Activated CD8-positive, alpha-beta T cell treated with anti-CD3 and anti-CD28 coated beads for 36 hours (primary cell): ENCODE measurements at places on chromosomes 1 and 21. TPM values are rescaled to one million over a fixed set of nuclear protein-coding genes. Genes with fewer than 3 reads are reported as not detected.

DNA sequence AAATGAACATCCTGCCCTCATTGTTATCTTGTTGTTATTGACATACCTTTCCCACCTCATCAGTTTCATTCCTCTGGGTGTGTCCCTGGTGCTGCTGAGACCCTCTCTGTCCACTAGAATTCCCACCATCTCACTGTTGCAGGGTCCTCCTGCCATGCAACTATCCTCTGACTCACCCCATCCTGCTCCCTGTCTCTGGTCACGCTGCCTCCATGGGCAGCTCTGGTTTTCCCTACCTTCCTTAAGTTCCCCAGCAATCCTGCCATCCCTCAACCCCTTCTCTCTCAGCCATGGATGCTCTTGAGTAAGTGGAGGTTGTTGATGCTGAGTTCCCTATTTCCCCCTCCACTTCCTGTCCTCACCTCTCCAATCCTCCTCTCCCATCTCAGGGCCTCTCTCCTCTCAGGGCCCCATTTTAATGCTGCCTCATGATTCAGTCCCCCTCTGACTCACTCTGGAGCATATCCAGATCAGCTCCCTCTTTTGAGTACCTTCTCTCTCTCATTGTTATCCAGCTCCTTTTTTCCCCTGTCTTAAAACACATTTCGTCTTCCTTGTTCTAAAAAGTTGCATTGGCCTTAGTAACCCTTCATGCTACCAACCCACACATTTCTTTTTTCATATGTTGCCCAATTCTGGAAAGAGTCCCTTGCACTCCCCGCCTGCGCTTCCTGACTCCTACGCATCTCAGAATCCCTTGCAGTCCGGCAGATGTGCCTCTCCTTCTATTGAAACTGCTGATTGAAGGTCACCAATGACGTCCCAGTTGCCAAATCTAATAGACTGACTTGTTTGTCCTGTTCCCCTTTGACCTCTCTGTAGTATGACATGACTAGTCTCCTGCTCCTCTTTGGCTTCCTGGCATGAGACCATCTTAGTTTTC, 92.0 kb downstream of the CNIH3 start:
- no peak for DNase-seq
- no peaks in the 10 kb centered on the region for H3K27me3 ChIP-seq
- H3K4me3 ChIP-seq = no peak overlapping the region
- H3K27ac ChIP-seq = no peak overlapping the region
- H3K36me3 ChIP-seq = no peaks in the 10 kb centered on the region

GRCh38 chr1:112636056-112636455, 16.4 kb downstream of the CAPZA1 start:
- peak overlapping the region; percentile 52 for H3K27ac ChIP-seq
- DNase-seq = no peak
- H3K4me3 ChIP-seq = peak overlapping the region; percentile 26
- peaks cover 59% of the 10 kb centered on the region for H3K4me1 ChIP-seq

- H3K4me3 ChIP-seq = no peak overlapping the region
- no peaks in the 10 kb centered on the region for H3K4me1 ChIP-seq
- no peak for DNase-seq
- no peaks in the 10 kb centered on the region for H3K36me3 ChIP-seq
- H3K27ac ChIP-seq = no peak overlapping the region
Measured at GRCh38 chr1:210438928-210439841, 110.5 kb downstream of the HHAT start.

The MR1 gene
- 16.7 TPM for total RNA-seq

DNA sequence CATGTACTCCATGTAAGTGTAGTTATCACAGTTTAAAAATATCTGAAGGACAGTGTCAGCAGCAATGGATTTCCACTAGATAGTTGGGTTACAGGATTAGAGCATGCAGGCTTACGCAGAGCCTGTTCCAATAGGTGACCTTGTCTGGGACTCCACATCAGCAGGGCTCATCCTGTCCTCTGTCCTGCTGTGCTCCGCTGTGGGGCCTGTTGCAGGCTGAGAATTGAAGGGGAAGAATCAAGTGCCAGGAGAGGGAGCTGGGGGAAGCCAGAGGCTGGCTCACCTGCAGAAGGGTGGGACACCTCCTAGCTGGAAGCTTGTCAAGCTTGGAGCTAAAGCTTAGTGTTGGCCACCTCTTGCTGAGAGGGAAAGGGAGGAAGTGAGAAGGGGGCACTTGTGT, 62.8 kb downstream of the XCL2 start:
- H3K36me3 ChIP-seq = no peaks in the 10 kb centered on the region
- DNase-seq = no peak
- peaks cover 60% of the 10 kb centered on the region for H3K4me1 ChIP-seq
- H3K27ac ChIP-seq = peak overlapping the region; percentile 5

The GSTM1 gene
- total RNA-seq = 47.9 TPM

DNA sequence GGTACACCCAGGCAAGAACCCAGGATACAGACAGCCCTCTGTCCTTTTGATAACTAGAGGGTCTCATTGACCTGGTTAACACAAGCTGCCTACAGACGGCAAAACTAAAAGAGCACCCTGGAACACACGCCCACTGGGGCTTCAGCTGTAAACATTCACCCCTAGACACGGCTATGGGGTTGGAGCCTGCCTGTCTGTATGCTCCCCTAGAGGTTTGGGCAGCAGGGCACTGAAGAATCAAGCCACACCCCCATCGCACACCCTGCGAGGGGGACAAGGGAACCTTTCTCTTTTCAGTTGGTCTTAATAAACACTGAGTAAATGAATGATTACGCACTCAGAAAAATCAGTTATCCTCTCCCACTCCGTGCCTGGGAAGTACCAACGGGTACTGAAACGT, 35.5 kb downstream of the LRRC3 start:
- no peaks in the 10 kb centered on the region for H3K36me3 ChIP-seq
- H3K4me3 ChIP-seq = no peak overlapping the region
- H3K27ac ChIP-seq = no peak overlapping the region
- peaks cover 7% of the 10 kb centered on the region for H3K27me3 ChIP-seq
- H3K4me1 ChIP-seq = peaks cover 4% of the 10 kb centered on the region

The RBM8A gene
- 269 TPM for total RNA-seq

The TMEM240 gene
- 0.45 TPM for total RNA-seq

The KCND3 gene
- total RNA-seq = not detected

The ECM1 gene
- total RNA-seq = 0.74 TPM

DNA sequence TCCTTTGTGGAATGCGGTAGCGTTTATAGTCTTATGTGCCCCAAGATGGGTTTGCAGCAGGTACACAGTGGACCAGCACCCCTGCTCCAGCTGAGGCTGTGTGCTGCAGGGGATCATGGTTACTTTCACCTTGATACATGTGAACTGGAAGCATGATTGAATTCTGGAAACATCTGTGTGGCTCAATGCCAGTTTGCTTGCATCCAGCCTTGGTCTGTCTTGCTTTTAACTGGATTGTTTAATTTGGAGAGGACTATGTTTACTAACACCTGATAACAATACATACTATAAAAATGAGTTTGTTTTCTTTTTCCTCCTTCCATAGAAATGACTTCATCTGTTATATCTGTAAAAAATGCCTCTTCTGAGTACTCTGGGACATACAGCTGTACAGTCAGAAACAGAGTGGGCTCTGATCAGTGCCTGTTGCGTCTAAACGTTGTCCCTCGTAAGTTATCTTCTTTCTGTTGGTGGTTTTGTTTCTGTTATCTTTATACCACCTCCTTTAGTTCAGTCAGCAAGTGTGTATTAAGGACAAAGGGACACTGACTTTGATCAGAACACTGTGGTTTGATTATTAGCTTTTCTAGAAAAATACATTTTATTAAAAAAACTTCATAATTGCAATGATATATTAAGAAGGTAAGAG, 47.7 kb downstream of the CXADR start:
- no peak overlapping the region for H3K27ac ChIP-seq
- H3K36me3 ChIP-seq = no peaks in the 10 kb centered on the region
- no peak overlapping the region for H3K4me3 ChIP-seq
- DNase-seq = no peak
- no peaks in the 10 kb centered on the region for H3K4me1 ChIP-seq

- peak; percentile 67 for DNase-seq
- no peaks in the 10 kb centered on the region for H3K4me1 ChIP-seq
- H3K27me3 ChIP-seq = peaks cover 5% of the 10 kb centered on the region
- H3K27ac ChIP-seq = no peak overlapping the region
- H3K36me3 ChIP-seq = no peaks in the 10 kb centered on the region
Measured at GRCh38 chr1:31723828-31724359, 20.1 kb upstream of the COL16A1 start.

The PCP4 gene
- not detected for total RNA-seq

- no peak overlapping the region for H3K4me3 ChIP-seq
- H3K27ac ChIP-seq = no peak overlapping the region
- peaks cover 36% of the 10 kb centered on the region for H3K27me3 ChIP-seq
- DNase-seq = no peak
- H3K4me1 ChIP-seq = peaks cover 3% of the 10 kb centered on the region
Measured at GRCh38 chr1:32501865-32502264, 37.0 kb downstream of the ZBTB8B start.

GRCh38 chr1:1240822-1241587, 5.5 kb downstream of the C1QTNF12 start:
- no peaks in the 10 kb centered on the region for H3K4me1 ChIP-seq
- no peaks in the 10 kb centered on the region for H3K27me3 ChIP-seq
- H3K36me3 ChIP-seq = no peaks in the 10 kb centered on the region
- DNase-seq = no peak

- no peaks in the 10 kb centered on the region for H3K36me3 ChIP-seq
- H3K4me3 ChIP-seq = no peak overlapping the region
- DNase-seq = no peak
- H3K27me3 ChIP-seq = no peaks in the 10 kb centered on the region
Measured at GRCh38 chr21:16842696-16843035, 670.2 kb upstream of the CXADR start.

- H3K27ac ChIP-seq = no peak overlapping the region
- DNase-seq = no peak
- H3K27me3 ChIP-seq = peaks cover 49% of the 10 kb centered on the region
- H3K4me3 ChIP-seq = no peak overlapping the region
Measured at GRCh38 chr21:38477226-38477625, 21.1 kb downstream of the ERG start.

- no peak overlapping the region for H3K27ac ChIP-seq
- peaks cover 2% of the 10 kb centered on the region for H3K36me3 ChIP-seq
- peaks cover 3% of the 10 kb centered on the region for H3K27me3 ChIP-seq
- H3K4me3 ChIP-seq = no peak overlapping the region
- peaks cover 13% of the 10 kb centered on the region for H3K4me1 ChIP-seq
Measured at GRCh38 chr1:161531986-161532643, 7.8 kb downstream of the HSPA6 start.

GRCh38 chr1:203572134-203572625, 54.5 kb upstream of the ATP2B4 start:
- H3K36me3 ChIP-seq = no peaks in the 10 kb centered on the region
- no peak overlapping the region for H3K4me3 ChIP-seq
- H3K27me3 ChIP-seq = no peaks in the 10 kb centered on the region
- DNase-seq = peak; percentile 2
- no peaks in the 10 kb centered on the region for H3K4me1 ChIP-seq

The S100A8 gene
- not detected for total RNA-seq

The SLAMF6 gene
- 42.8 TPM for total RNA-seq

- no peaks in the 10 kb centered on the region for H3K36me3 ChIP-seq
- H3K27ac ChIP-seq = no peak overlapping the region
- H3K27me3 ChIP-seq = no peaks in the 10 kb centered on the region
- H3K4me3 ChIP-seq = no peak overlapping the region
Measured at GRCh38 chr1:232529747-232530146, 100.2 kb downstream of the SIPA1L2 start.

DNA sequence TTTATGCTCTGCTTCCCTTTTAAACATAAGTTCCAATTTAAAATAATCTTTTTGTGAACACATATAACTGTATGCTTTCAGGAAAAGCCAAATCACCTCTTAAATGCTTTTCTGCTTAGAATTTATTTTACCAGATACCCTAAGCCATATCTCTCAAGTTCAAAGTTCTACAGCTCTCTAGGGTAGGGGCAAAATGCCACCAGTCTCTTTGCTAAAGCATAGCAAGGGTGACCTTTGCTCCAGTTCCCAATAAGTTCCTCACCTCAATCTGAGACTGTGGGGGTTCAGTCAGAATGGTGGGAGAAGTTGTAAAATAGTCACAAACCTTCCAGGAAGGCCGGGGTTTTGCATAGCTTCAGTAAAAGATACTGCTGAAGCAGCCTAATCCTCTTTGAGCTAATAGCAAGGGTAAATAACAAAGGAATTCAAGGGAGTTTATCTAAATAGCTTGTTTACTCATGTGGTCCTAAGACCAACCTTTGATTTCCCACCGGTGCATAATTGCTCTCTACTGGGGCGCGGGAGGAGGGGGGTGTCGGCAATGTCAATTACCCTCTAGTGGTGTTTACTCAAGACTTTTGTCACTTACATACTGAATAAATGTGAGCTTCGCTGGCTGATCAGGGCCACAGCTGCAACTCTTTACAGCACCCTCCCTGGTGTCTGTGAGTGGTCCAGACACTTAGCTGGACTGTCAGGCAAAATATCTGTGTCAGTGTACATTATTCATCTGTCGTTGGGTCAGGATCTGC, 1376.2 kb downstream of the NCAM2 start:
- no peaks in the 10 kb centered on the region for H3K36me3 ChIP-seq
- DNase-seq = no peak
- H3K4me1 ChIP-seq = no peaks in the 10 kb centered on the region
- H3K4me3 ChIP-seq = no peak overlapping the region
- H3K27me3 ChIP-seq = peaks cover 3% of the 10 kb centered on the region

DNA sequence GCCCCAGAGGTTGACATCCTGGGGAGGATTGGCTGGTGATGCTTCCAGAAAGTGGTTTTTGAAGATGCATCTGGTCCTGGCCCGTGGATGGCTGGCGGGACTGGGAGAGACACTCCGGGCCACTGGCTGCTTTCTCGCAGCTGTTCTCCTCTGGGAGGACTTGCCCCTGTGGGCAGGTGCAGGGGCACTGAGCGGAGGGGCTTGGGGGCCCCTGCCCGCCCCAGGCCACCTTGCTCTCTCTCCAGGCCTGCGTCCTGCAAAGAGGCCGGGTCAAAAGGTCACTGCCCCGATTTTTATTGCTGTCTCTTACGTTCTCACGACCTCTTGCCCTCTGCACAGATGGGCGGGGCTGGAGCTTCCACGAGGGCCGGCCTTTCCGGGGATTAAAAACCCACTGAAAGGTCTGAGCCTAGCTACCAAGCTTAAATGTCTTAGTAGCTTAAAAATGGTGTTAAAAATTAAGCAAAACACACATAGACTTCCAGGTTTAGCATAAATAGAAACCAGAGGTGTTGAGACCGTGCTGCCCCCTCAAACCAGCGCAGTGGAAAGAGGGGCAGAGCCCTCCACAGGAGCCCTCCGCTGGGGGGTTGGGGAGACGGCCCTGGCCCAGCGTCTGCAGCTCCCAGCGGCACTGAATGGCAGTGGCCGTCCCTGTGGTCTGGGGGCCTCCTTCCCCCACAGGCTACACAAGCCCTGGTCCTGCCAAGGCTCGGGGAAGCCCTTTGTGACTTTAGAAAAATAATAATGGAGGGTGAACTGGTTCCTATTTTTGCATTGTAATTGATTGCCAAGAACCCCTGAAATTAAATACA, 43.9 kb downstream of the SKI start:
- peaks cover 60% of the 10 kb centered on the region for H3K4me1 ChIP-seq
- no peaks in the 10 kb centered on the region for H3K27me3 ChIP-seq
- no peak for DNase-seq
- no peak overlapping the region for H3K27ac ChIP-seq
- no peak overlapping the region for H3K4me3 ChIP-seq
- H3K36me3 ChIP-seq = peaks cover 8% of the 10 kb centered on the region

The CHODL gene
- not detected for total RNA-seq

- peaks cover 31% of the 10 kb centered on the region for H3K4me1 ChIP-seq
- peaks cover 19% of the 10 kb centered on the region for H3K36me3 ChIP-seq
- H3K4me3 ChIP-seq = no peak overlapping the region
- H3K27me3 ChIP-seq = no peaks in the 10 kb centered on the region
- no peak overlapping the region for H3K27ac ChIP-seq
- DNase-seq = peak; percentile 64
Measured at GRCh38 chr1:89525169-89525855, 683 bp downstream of the LRRC8B start.
